EL (cell line): ENCODE measurements at places on chromosomes 3 and 15.

- peak; percentile 89 for DNase-seq
Measured at GRCh38 chr3:195613468-195614069, 29.8 kb upstream of the APOD start.

DNA sequence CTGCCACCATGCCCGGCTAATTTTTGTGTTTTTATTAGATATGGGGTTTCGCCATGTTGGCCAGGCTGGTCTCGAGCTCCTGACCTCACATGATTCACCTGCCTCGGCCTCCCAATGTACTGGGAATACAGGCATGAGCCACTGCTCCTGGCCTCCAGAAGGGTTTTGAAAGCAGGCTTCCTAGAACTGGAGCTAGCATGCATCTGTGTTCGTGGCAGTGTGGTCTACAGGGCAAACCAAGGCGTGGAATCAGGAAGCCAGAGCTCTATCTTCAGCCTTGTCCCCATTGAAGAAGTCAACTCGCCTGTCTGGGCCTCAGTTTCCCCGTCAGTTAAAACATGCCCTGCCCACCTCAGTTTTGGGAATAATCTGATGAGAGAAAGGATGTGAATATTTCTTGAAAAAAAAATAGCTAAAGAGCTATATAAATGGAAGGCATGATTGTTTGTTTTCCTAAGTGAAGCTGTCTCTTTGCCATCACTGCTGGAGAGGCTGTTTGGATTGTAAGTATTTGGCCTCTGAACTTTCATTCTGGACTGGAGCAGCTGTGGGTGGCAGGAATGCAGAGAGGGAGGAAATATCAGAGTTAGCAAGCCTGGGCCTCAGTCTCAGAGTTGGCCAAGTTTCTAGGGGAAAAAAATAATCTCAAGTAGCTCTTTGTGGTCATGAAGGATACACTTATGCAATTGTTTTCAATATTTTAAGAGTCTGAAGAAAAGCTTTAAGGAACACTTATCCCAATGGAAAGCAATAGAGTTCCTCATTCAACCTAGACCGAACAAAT lies 36.5 kb upstream of the UACA start:
- peak; percentile 97 for DNase-seq

DNA sequence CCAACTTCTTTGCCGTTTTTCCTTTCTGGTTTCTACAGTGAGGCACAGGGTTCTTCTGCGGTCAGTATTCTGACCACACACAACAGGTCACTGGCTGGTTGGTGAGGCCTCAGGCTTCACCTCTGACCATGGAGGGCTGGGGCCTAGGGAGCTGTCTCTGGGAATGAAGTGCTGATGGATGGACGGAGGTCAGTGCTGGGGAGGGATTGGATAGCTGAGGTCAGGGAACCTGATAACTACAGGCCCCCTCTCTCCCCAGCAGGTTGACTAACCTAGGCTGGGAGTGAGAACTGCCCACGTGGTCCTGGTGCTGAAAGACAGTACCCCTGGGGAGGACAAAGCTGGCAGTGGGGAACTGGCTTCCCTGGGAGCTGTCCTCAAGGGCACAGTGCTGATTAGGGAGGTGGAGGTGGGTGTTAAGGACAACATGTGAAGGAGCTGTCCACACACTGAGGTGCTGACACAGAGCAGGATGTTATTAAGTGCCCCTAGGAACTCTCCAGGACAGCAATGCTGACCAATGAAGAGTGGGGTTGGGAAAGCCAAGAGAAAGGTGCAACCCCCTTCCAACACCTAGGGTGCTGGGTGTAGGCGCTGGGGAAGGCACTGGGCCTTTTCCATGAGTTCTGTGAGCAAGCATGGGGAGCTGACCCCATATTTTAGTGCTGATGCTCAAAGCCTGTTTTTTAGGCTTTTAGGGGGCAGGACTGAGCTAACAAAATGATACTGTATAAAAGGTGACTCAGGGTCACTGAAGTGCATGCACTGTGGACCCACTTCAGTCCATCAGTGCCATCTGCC lies 45.2 kb downstream of the ATP2B2 start:
- peak; percentile 65 for DNase-seq

DNA sequence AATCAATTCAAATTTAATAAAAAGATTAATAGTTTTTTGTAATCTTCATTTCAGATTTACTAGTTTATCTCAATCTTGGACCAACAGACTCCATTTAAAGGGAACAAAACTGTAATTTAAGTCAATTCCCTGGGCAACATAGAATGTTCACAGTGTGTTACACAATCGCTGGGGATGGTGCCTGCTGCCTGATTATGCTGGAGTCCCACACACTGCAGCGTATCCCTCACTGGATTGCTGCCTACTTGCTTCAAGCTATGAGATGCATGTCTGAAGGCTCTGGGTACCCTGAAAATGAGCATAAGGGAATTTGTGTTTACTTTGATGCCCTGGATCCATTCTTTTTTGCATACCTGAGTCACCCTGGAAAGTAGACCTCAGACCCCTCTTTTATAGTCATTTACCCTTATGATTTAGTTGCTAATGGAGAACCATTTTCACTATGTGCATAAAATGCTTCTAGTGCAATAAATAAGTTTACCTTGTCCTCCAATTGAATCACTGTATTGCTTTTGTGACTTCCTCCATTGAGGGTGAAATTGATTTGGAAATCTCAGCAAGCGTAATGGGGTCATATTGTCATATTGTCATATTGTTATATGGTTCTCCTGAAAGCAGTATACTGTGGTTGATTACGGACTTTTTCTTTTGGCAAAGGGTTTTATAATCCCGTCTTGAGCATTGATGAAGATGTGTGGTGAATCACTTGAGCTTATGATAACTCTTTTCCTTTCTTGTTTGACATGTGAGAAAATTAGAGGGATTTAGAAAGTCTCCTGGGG lies 35.9 kb downstream of the ITPR1 start:
- DNase-seq: no peak
